ENCODE measurements at places on chromosomes 2 and 18.

GRCh38 chr2:54572636-54573536 lies 116.8 kb downstream of the SPTBN1 start:
- no peak for DNase-seq

DNA sequence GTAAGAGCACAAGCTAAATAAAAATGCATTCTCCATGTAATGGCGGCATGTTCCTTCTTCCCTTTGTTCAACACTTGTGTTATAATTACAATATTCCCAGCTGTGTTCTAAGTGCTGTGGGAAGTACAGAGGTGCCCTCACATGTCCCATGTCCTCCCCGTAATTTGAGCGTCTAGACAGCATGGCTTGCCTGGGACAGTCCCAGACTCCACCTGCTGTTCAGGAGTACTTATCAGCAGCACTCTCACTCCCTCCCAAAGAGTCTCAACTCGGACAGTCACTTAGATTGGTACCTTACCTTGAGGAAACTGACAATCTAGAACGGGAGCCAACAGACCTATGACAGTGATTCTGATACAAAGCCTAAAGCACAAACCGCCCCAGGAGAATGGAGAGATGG lies 370.5 kb downstream of the EIPR1 start:
- no peak for DNase-seq

DNA sequence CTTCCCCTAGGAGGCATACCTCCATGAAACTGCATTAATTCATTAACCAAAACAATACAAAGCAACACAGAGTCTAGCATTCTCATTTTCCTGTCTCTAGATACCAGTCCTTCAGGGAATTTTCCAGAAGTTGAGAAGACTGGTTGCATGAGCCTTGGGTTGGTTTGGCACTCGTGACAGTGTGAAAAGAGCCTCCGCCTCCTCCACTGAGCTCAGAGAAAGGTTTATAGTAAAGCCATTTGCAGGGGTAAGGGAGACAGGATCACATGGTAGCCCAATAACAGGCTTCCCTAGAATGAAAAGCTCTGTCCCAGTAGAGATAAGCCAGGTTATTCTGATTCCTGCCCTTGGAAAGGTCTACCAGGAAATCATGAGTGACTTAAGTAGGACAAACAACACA lies 9.7 kb upstream of the TMEM247 start:
- DNase-seq = no peak

GRCh38 chr2:99707592-99707991 lies 217.8 kb upstream of the REV1 start:
- DNase-seq = no peak

- no peak for DNase-seq
Measured at GRCh38 chr18:23814991-23815614, 125.8 kb downstream of the LAMA3 start.

- DNase-seq = no peak
Measured at GRCh38 chr2:56108806-56109205, 75.0 kb upstream of the CCDC85A start.

GRCh38 chr2:55049043-55049820 lies 1.0 kb downstream of the RTN4 start:
- peak; percentile 91 for DNase-seq

DNA sequence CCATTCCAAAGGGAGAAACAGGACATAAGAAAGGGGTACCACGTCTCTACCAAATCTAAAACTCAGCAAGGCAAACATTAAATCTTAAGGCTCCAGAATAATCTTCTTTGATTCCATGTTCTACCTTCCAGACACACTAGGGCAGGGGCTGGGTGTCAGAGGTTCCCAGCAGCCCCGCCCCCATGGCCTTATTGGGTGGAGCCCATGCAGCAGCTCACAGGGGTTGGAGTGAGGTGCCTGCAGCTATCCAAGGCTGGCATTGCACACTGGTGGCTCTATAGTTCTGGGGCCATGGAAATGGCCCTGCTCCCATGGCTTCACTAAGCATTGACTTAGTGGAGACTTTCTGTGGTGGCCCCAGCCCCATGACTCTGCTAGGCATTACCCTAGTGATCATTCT lies 14.9 kb upstream of the OSR1 start:
- no peak for DNase-seq

GRCh38 chr18:59488899-59489298 lies 129.8 kb upstream of the LMAN1 start:
- no peak for DNase-seq

- DNase-seq = peak; percentile 13
Measured at GRCh38 chr18:51447351-51448342, 250.2 kb upstream of the MEX3C start.

GRCh38 chr2:241218131-241219029 lies 29.9 kb downstream of the ANO7 start:
- peak; percentile 58 for DNase-seq

DNA sequence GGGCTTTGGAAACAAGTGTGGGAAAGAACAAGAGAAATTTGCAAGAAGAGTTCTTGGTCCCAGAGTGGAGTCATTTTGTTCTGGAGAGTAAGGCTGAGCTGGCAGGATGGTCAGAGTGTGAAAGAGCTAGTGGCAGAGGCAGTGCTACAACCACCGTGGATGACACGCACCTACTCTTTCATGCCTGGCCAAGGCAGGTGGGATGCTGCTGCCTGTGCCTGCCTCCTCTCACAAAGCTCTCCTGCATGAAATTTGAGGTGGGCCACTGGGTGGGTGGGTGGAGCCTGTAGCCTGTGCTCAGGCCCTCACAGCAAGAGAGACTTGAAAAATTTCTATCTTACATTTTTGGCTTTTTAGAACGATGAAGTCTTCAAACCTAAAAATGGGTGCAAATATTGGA lies 9.4 kb upstream of the INO80C start:
- no peak for DNase-seq

- peak; percentile 75 for DNase-seq
Measured at GRCh38 chr2:180983468-180984242, 3.2 kb downstream of the UBE2E3 start.

GRCh38 chr2:101823347-101823791 lies 125.9 kb downstream of the MAP4K4 start:
- no peak for DNase-seq

GRCh38 chr2:103213028-103213542 lies 451.3 kb downstream of the TMEM182 start:
- DNase-seq = no peak

DNA sequence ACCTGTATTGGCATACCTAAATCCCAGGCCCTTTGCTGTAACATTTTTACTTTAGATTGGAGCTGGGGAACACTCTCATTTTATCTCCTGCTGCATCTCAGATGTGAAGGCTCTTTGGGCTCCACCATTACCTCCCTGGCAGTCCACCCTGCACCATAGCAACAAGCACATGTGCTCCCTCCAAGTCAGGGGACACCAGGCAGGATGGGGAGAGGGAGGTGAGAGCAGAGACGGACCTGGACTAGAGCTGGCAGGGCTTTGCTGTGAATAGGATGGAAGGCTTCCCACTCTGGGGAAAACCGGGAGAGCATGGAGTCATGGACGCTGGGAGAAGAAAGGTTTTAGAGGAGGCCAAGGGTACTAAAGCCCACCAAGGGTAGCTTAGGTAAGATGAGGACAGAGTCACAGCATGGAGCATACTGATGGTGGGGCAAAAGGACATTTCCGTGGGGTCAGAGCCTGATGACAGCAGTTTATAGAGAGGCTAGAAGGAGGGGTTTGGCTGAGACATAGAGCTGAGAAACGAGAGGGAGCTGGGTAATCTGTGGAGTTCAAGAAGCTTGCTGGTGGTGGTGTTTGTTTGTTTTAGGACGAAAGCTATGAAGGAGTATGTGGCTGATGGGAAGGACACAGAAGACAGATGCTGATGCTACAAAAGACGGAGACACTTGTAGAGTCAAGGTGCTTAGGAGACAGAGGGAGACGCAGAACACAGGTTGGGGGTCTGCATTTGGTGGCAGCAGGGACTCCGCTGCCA lies 134.8 kb downstream of the COL6A3 start:
- DNase-seq = no peak

DNA sequence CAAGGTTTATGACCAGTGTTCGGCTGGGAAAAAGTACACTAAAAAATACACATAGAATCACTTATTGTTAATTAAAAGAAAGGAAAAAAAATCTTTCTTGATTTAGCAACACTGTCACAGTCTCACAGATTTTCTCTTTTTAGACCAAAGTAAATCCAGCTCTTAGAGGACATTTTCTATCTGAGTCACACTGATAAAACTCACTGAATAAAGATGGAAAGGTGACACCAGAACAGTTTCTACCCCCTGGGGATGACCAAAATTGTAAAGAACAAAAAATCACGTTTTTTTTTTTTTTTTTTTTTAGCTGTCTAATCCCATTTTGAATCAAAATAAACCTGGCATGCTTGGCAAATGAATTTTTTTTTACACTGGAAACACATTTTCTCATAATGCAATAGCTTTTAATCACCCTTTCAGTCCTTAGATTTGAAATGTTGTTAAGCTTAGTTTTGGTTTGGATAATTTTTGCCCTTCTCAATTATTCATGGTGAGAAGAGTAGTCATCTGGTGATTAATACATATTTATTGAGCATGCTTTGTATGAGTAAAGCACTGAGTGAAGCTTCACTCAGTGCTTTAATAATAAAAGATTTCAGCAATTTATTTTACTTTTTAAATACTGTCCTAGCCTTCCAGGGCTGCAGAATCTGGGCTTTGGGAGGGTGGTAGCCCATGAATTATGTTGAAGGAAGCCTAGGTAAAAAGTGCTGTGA lies 886.3 kb downstream of the SLC4A3 start:
- DNase-seq = no peak

DNA sequence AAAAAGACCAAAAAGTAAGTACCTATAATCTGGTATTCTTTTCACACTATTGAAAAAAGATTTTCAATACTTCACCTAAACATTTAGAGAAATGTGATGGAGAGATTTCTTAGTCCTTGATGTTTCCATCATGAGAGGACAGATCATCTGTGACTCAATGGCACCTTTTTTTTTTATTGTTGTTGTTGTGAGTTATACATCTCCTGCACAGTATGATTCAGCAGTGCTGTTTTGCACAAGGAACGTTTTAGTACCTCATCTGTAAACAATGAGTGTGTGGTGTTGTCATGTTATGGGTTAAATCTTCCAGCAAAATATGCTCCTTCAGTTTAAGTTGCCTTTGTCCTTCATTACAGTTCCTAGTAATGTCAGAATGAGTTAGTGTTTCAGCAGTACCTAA lies 2.2 kb downstream of the KIAA1328 start:
- DNase-seq = no peak

GRCh38 chr18:64233851-64234250 lies 85.0 kb upstream of the LINC00305 start:
- no peak for DNase-seq

DNA sequence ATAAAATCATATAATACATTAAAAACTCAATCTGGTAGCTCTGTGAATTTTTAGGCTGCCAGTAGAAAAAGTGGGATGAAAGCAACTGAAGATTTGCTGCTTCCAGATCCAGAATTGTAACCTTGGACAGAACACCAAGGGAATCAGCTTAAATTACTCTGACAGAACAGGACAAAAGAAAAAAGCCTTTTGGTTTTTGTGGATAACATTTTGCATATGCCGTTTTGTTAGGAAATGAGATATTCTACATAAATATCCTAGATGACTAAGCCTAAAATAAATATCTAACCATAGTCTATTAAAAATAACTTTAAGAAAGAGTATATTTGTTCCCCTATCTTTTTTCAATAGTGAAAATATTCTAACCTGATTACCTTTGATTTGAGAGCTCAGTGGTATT lies 148.7 kb upstream of the DOCK10 start:
- no peak for DNase-seq

DNA sequence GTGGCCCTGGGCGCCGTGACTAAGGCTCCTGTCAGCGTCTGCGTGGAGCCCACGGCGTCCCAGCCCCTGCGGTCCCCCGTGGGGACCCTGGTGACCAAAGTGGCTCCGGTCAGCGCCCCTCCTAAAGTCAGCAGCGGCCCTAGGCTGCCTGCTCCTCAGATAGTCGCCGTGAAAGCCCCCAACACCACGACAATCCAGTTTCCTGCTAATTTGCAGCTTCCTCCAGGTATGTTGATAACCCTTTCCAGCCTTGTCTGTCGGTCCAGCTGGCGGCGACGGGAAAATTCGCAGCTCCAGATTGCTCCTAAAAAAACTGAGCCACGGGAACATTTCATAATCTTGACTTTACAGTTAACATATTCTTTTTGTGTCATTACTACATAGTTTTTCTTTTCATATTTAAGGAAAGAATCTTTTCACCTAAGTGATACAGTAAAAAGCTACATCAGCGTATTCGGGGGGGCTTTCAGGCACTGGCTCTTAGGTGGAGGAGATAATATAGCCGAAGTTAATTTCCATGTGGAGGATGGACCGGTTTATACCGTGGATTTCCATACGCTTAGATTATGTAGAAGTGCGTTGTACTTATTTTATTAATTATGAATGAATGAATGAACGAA lies 916 bp downstream of the TAF4B start:
- no peak for DNase-seq

- DNase-seq = peak; percentile 38
Measured at GRCh38 chr2:2260696-2261268, 70.3 kb downstream of the MYT1L start.

DNA sequence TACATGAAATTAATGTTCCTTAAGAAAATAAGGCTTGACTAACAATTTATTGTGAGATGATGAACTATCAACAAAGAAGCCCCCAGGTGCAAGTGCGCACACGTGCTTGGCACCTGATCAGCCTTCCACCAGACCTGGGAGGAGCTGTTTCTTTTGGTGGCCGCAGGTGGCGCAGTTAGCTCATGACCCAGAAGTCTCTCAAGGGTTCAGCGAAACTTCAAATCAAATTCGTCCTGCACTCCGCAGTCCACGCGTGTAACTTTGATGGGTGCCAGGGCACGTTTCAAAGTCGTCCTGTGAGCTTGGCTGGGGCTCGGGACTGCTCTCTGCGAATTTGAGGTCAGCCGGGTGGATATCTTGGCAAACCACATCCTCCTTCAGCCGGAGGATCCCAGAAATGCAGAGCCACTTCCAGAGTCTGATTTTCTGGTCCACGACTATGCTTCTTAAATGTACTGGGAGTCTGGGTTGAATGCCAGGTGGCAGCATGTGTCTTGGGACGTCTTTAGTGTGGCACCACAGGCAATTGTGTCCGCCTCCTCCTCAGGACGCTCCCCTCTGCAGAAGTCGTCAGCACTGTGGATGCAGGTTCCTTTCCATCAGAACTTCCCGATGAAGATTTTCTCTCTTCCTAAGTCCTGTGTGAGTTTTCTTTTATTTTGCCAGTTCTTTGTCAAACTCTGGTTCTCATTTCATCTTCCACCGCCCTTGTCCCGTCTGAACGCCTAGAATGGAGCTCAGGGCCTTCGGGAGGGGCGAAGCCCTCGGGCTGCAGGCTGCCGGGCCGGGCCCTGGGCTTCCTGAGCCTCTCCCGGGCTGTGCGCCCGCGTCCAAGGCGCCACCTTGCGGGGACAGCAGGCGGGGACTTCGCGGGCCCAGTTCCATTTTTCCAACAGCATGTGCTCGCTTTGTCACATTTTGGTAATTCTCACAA lies 61.3 kb upstream of the RAPGEF4 start:
- DNase-seq = peak; percentile 23

- DNase-seq = no peak
Measured at GRCh38 chr2:188978291-188979081, 4.3 kb downstream of the COL3A1 start.

DNA sequence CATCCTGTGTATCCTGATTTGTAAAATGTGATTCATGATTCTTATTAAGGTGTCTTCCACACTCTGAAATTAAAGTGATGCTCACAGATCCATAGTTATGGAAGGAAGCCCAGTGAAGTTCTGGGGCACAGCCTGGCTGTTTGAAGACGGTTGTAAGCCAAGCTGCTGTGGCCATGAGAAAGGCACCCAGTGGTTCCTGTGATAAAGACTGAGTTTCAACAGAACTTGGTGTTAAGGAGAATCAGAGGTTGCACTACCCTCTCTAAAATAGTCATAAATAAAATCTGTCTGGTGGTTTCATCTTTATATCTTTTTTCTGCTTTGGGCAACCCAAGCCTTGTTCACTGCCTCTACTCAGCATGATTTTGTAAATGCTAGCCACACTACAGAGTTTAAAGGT lies 32.2 kb upstream of the SPOPL start:
- DNase-seq = no peak
